NCI-H187 (cell line): ENCODE measurements at places on chromosomes 12 and 14.

GRCh38 chr12:91628656-91629055, 446.0 kb upstream of the DCN start:
- DNase-seq, result no peak

- DNase-seq, result no peak
These were observed 286.4 kb upstream of the PRKD1 start for GRCh38 chr14:30214014-30214413.

- DNase-seq, result no peak
These were observed 1.0 kb downstream of the KCNA1 start for GRCh38 chr12:4910502-4911315.

DNA sequence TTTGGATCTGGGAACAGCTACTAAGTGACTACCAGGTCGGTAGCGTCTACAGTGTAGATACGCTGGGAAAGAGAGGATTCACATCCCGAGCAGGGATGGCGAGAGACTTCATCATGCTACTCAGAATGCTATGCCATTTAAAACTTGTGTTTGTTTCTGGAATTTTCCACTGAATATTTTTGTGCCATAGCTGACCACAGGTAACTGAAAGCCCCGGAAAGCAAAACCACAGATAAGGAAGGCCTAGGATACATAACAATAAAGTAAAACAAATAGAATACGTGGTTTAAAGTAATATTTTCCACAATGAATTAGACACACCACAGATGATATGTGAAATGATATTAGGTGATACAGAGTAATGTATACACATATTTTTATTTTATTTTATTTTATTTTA, 7.9 kb upstream of the HCAR1 start:
- DNase-seq, result no peak

DNA sequence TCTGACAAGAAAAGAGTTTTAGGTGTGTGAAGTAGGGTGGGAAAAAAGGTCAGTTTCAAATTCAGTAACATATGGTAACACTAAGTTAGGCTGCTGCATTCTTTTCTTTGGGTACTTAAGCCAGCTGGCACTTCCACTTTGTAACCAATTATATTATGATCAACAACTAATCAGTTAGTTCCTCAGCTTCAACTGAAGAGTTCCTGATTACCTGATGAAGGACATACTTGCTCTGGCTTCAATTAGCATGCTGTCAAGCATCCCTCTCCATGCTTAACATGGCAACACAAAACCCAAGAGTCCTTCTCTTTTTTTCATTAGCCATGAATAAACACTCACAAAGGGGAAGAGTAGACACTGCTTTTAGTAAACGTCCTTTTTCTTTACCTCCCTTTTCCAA, 6.8 kb upstream of the KANSL2 start:
- DNase-seq, result no peak

DNA sequence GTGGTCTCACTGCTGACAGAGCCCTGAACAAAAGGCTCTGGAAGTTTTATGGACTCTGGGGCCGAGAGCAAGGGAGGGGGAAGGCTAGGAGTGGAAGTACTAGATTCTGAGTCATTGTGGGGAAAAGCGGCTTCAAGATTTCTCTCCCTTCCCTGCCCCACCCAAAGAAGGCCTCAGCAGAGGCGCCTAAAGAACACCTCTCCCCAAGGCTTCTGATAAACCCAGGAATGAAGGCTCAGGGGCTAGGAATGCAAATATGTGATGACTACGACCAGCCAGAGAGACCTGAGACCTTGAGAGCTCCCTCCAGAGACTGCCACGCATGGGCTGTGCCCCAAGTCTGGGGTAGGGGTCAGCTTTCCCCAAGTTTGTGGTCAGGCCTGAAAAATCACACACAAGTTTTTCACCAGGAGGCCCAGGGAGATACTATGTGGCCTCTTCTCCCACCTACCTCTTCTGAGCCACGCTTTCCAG, 130.7 kb upstream of the HIF1A start:
- no peak for DNase-seq

- DNase-seq, result peak; percentile 58
These were observed 106.3 kb downstream of the PTCSC3 start for GRCh38 chr14:36070031-36070719.

DNA sequence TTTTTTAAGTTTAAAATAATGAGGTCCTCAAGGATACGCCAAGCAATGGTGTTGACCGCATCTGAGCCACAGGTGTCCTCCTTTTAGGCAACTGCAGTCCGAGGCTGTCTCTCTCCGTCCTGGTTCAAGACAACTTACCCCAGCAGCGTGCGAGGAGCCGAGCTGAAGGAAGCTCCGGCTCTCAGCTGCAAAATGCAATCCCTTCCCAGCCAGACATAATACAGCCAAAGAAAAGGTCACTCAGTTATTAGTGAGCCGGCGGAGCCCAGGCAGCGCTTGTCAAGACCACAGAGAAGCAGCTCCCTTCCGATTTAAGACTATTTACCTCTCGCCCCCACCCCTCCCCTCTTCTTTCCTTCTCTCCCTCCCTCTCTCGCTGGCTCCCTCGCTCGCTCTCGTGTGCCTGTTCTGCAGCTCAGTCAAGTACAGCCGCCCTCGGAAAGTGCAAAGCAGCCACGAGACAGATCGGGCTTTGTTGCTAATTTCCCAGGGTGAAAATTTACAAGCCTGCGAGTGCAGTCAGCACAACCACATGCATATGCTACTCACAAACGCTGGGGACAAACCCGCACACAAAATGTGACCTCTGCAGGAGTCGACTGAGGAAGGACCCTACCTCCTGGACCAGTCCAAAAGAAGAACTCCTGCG, 363 bp upstream of the LMO3 start:
- DNase-seq, result peak; percentile 46

GRCh38 chr12:111570084-111570961, 28.8 kb downstream of the ATXN2 start:
- DNase-seq, result no peak

GRCh38 chr14:36449903-36450302, 70.1 kb downstream of the NKX2-1 start:
- no peak for DNase-seq

GRCh38 chr12:34396006-34396860, 373.9 kb downstream of the ALG10 start:
- no peak for DNase-seq

GRCh38 chr12:102059343-102059742, 2.4 kb downstream of the WASHC3 start:
- DNase-seq, result no peak

GRCh38 chr14:50697659-50698290, 29.7 kb upstream of the SAV1 start:
- no peak for DNase-seq

DNA sequence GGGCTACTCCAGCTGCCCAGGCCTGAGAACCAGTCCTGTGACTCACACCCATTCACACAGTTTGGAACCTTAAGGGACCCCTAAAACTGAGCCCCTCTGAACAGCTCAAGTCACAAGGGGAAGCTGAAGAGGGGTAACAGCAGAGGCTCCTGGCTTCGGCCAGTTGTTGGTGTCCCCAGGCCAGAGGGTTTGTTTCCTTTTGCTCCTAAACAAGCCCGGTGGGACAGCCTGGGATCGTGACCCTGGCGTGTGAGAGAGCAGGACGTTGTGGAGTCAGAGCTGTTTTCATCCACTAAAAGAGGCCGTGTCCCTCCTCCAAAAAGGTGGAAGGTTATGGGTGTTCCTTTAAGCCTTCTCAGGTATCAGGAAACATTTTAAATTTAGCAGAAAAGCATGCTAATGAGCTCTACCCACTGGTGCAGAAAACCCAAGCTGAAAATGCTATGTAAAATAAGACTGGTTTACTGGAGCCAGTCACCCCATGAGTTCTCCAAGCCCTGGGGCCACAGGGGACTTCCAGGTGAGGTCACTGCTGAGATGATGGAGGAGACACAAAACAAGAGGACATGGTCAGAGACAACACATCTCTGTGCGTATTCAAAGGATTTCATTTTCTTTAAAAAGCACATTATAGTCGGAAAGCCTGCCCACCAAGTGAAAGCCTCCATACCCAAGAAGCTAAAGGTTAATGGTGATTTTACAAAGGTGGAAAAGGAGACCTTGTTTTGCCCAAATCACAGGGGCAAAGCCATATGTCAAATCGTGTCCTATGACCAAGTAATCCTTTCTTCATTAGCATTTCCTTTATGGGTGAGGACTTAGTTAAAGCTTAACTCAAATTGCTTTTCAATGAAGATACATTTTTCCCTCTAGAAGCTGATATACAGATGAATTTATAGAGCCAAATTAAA, 14.1 kb downstream of the PRKAB1 start:
- DNase-seq, result no peak

DNA sequence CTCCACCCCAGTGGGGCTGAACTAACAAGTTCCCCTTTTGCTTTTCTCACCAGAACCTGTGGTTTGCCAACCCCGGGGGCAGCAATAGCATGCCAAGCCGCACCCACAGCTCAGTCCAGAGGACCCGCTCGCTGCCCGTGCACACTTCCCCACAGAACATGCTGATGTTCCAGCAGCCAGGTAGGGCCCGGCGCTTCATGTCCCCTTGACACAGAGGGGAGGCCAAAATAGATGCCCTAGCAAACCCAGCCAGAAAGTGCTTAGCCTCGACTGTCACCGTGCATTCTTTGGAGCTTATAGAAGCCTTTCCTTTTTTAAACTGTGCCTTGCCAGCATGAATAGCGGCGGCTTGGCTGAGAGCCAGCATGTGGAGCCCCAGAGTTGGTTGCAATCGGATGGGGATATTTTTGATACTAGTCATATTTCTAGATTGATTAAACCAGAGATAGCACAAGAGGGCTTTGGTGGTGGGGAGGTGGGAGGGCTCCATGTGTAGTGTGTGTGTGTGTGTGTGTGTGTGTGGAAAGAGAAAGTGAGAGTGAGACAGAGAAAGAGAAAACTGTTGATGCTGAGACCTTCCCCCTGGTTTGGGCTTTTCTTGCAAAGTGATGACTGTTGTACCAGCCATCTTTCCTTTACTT, 126.1 kb downstream of the GCH1 start:
- no peak for DNase-seq

- no peak for DNase-seq
These were observed 967.9 kb upstream of the SEL1L start for GRCh38 chr14:82501554-82501953.

- DNase-seq, result no peak
These were observed 21.9 kb downstream of the ATF7IP start for GRCh38 chr12:14387219-14387871.

DNA sequence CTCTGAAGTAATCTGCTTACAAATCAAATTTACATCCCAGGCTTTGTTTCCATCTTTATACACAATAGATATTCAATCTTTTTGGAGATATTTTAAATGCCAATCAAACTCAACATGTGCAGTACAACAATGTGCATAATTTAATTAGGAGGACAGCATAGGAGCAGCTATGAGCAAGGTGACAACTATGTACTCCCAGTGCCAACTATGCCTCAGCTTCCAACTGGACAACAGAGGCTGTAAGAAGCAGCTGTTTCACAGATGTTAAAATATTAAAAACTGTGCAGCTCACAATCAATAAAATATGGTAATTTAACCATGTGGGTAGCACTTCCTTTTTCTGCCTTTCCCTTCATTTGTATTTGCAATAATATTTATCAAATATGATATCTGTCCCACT, 99.9 kb downstream of the ST8SIA1 start:
- no peak for DNase-seq

DNA sequence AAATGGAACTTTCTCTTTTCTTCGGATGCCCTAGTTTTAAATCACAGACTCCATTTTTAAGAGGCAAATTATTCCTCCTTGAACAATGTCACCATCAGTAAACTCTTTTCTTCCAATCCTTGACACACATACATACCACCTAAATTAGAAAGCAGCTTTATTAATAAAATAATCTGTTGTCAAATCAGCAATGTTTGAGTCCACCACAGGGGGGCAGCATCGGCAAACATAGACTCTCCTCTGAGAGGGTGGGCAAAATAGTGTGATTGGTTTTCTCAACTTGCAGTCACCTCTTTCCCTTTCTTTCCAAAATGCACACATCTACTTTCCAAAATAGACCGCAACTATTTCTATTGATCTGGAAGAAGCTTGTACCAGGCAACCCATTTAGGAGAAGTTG, 438.4 kb upstream of the OR4E1 start:
- DNase-seq, result no peak

- no peak for DNase-seq
These were observed 2.0 kb upstream of the ARHGAP9 start for GRCh38 chr12:57481671-57482070.

- no peak for DNase-seq
These were observed 142.0 kb upstream of the PZP start for GRCh38 chr12:9349888-9350885.

DNA sequence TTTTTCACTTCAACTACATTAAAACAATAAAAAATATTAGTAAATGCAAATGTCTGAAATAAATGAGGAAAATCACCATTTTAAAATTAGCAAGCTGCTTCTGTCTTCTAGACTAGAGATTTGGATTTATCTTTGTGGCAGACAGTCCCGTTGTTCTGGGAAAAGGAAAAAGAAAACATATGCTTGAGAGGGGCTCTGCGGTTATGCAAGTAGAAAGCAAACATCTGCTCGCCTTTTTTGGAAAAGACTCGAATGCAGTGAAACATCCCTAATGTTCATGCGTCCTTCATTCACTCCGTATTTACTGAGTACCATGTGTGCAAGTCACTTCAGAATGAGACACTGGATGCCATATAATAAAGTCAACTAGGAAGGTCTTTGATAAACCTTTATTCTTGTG, 44.9 kb downstream of the IFNG start:
- no peak for DNase-seq

DNA sequence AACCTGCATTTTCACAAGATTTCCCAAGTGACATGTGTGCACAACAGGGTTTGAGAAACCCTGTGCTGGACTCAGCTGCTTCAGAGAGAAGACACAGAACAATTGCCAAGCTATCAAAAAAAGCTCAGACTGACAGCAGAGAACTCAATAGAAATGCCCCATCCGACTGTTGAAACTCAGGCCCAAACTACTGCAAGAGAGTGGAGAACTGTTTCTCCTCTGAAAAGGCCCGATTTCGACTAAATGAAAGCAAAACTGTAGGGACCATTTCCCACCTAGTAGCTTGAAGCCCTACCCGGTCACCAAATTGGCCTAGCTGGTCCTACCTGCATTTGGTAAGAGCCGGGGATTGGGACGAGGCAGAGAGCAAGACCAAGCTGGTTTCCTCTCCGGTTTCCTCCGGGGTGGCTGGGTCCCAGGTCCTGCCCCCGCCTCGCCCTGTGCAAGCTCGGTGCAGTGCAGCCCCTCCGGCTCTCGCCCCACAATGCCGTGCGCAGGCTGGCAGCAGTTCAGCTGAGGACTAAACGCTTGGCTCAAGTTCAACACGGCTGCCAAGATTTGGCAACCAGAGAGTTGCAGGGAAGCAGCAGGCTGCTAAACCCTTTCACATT, 1180.6 kb downstream of the VRK1 start:
- DNase-seq, result no peak

- DNase-seq, result no peak
These were observed 68.7 kb upstream of the KRAS start for GRCh38 chr12:25319233-25319984.

DNA sequence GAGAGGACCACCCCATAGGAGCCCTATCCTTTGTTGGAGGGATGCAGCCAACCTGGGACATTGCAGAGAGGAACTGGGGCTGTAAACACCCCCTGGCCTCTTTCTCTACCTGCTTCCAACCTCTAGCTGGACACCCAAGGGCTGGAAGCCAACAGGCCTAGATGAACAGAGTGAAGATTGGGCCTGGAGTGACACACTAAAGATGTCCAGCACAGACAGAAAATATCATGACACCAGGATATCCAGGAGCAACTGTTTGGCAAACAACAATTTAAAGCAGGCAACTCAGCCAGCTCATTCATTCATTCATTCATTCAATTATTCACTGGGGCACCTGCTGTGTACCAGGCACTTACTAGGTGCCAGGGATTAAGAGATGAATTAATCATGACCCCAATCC, 125.0 kb upstream of the NCOR2 start:
- DNase-seq, result no peak
